ENCODE measurements at places on chromosomes 12 and 14.

DNA sequence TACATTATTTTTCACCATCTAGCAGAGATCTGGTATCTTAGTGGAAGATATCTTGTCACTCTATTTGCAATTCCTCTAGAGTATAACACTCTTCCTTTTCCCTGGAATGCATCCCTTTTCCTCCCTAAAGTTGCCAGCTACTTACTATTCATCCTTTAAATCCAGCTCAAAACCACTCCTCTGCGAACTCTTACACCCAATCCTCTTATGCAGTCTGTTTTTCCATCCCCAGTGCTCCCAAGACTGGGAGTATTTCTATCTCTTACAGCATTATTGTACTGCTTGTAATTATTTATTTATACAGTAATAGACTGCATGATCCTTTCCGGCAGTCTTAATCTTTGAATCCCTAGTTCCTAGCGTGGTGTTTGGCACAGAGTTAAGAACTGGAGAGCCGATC lies 2.9 kb upstream of the SRGAP1 start:
- no peak for DNase-seq

GRCh38 chr12:110355073-110355472 lies 48.4 kb downstream of the ANAPC7 start:
- peak; percentile 17 for DNase-seq

DNA sequence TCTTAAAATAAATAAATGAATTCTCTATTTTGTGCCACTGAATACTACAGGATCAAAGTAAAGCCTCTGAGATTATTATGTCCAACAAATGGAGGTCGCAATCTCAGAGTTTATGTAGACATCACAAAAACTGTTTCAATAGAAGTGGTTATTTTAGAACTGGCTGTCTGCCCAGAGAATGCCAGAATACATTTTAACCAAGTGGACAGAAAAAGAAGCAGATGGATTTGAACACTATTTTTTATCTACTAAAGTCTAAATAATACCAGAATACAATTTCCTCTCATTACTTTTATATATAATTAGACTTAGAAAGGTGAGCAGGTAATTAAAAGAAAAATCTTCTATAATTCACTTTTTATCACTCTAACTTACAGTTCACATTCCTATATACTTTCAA lies 118.3 kb downstream of the MED13L start:
- DNase-seq, result no peak

- no peak for DNase-seq
Observed at GRCh38 chr12:50203691-50204090, 36.5 kb upstream of the CERS5 start.

- no peak for DNase-seq
Observed at GRCh38 chr14:93009471-93010129, 86.7 kb downstream of the CHGA start.

- no peak for DNase-seq
Observed at GRCh38 chr12:117574655-117575054, 213.2 kb upstream of the NOS1 start.

DNA sequence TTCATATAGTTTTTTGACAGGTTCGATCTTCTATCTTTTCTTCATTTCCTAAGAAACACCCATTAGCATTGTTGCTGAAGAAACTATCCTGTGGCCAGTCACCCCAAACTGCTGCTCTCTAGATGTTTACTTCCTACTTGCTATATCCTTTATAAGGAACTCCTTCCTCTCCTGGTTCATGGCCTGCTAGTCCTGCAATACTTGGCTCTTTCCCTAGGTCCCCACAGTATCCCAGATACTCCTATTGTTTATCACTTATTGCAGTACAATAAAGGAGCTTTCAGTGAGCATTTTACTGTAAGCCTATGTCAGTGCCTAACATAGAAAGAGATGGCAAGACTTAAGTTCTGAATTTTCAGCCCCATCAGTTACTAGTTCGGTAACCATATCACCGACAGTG lies 2.8 kb downstream of the ALDH6A1 start:
- DNase-seq, result no peak

DNA sequence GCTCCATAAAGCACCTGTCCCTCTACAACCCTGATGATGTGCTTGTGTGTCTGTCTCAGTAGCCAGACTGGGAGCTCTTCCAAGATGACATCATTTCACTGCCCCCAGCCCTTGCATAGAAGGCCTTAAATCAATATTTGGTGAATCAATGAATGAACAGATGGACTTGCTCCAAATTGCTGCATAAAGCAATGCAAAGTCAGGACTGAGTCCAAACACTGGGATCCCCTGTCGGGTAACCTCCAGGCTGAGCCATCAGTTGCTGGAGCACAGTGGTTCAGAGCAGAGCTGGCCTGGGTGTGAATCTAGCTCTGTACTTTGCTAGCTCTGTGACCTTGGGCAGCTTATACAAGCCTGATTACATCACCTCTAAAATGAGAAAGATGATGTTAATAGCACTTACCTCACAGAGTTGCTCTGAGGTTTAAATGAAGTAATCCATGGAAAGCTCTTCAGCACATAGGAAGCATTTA lies 120.3 kb upstream of the VASH1 start:
- DNase-seq, result no peak
